Activated CD8-positive, alpha-beta T cell treated with anti-CD3 and anti-CD28 coated beads, Interleukin-2, amount 10 ng/mL, durations not matched to agents 7 days and 5 days (primary cell): ENCODE measurements at places on chromosomes 16 and 17. TPM values are rescaled to one million over a fixed set of nuclear protein-coding genes. Genes with fewer than 3 reads are reported as not detected.
A peak's percentile ranks its signal among the peaks of the same experiment; 100 is the strongest.

GRCh38 chr17:61770043-61770442 lies 93.3 kb downstream of the BRIP1 start:
- peaks cover 58% of the 10 kb centered on the region for H3K36me3 ChIP-seq
- H3K27me3 ChIP-seq = no peaks in the 10 kb centered on the region
- DNase-seq = no peak
- no peak overlapping the region for H3K27ac ChIP-seq
- H3K4me1 ChIP-seq = peaks cover 1% of the 10 kb centered on the region

- H3K4me1 ChIP-seq = no peaks in the 10 kb centered on the region
- H3K27me3 ChIP-seq = no peaks in the 10 kb centered on the region
- no peak overlapping the region for H3K27ac ChIP-seq
These were observed 67.6 kb downstream of the USP31 start for GRCh38 chr16:23081675-23082119.

The ABCA6 gene
- 0.08 TPM for total RNA-seq

DNA sequence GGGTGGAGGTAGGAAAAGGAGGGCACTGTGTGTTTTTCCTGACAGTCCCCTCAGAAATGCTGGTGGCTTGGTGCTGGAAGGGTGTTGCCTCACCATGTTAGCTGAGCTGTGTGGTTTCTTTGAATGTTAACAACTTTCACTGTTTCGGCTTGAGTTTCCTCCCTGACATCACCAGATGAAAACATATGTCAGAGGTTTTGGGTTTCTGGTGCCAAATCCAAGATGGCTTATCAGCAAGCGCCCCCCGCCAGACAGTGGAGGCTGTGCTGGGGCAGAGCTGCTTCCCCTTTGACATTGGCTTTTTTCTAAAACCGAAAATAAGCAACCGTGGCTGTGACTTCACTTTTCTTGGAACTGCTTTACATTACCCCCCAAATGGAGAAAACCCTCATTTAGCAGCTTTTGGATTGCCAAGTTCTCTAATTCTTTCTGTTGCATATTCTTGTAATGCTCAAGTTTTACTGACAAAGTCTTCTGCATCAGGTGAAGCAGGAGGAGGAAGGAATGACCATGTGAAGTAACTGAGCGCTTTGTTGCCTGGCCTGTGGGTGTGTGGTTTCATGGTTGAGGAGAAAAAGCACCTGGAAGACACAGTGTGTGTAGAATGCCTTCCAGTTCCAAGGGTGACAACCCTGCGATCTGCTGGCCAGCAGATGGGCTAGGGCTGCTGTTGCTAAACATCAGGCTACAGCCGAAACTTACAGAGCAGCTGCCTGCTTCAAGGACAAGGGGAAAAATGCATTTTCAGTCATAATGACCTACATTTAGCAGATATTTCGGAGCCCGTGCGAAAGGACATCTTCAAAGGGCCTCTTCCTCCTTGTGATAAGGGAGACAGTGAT lies 9.7 kb downstream of the RMI2 start:
- H3K27ac ChIP-seq = peak overlapping the region; percentile 94
- peak overlapping the region; percentile 76 for H3K4me3 ChIP-seq
- no peaks in the 10 kb centered on the region for H3K27me3 ChIP-seq
- peak; percentile 93 for DNase-seq

The CX3CL1 gene
- total RNA-seq = not detected

DNA sequence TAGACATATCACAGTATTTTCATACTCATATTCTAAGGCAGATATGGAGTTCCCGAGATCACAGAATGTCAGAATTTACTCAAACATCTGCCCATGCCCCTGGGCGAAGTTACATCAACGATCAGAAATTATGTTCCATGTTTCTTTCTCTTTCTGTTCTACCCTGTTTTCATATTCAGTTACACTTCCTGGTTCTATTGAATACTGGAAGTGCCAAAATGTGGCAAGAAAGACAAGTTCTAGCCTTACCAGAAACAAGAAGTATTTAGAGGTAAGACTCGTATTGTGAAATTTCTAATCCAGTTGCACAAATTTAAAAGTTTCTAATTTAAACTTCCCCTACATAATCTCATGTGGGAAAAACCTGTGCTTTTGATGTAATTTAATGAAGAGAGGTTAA lies 36.1 kb downstream of the KCNJ2 start:
- no peaks in the 10 kb centered on the region for H3K27me3 ChIP-seq
- DNase-seq = no peak
- H3K4me3 ChIP-seq = no peak overlapping the region
- no peaks in the 10 kb centered on the region for H3K36me3 ChIP-seq

The ITGB3 gene
- total RNA-seq = 0.29 TPM

GRCh38 chr16:77675464-77676324 lies 46.6 kb upstream of the NUDT7 start:
- no peaks in the 10 kb centered on the region for H3K27me3 ChIP-seq
- no peaks in the 10 kb centered on the region for H3K36me3 ChIP-seq
- DNase-seq = peak; percentile 72
